Naive B cell (primary cell): ENCODE measurements at places on chromosomes 4 and X.

DNA sequence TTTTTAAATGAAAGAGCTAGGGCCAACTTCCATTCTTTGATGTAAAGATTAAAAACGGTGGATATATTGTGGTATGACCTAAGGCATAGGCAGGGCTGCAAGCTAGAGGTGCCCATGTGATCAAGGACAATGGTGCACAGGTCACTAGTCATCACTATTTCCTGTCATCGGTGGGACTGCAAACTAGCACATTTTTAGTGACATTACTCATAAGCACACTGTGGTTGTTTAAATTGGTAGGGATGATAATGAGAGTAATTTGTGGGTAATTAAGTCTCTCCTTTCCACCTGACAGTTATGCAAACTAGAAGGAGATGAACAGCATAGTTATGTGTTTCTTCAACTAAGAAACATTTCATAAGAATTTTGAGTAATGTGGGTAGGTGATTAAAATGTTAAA lies 85.4 kb downstream of the GPRIN3 start:
- DNase-seq, result no peak

- DNase-seq, result no peak
Measured at GRCh38 chrX:9519546-9520216, 54.8 kb downstream of the TBL1X start.

DNA sequence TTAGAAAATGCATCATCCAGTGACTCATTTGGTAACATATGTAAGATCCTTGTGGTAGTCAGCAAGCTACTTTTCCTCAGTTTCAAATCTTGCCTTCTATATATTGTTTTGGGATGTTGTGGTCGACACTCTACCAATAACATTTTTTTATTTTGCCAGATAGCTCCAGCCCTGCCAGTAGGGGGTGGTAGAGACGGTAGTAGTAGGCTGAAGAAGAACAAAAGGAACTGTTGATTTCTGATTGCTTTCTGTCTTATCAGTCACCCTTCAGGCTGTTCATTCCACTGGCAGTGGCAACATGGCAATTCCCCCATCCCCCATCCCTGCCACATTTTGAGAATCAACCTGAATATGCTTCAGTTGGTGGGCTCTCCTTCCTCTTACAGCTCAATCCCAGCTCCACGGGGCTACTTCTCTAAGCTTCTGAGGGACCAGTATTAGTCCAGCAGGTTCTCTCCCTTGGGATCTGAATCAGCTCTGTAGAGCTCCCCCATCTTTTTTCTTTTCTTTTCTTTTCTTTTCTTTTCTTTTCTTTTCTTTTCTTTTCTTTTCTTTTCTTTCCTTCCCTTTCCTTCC lies 171.5 kb upstream of the VEGFC start:
- no peak for DNase-seq

DNA sequence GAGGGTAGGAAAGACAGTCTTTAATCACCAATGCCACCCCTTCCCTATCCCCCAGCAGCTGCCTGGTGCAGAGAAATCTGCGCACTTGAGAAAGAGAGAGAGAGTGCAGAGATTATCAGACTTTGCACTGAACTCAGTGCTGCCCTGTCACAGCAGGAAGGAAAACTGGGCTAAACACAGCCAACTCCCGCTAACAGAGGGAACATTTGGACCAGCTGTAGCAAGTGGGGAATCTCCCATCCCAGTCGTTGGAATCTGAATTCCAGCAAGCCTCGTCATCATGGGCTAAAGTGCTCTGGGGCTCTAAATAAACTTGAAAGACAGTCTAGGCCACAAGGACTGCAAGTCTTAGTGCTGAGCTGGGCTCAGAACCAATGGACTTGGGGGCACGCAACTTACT lies 168.7 kb downstream of the DLG3 start:
- DNase-seq, result no peak

DNA sequence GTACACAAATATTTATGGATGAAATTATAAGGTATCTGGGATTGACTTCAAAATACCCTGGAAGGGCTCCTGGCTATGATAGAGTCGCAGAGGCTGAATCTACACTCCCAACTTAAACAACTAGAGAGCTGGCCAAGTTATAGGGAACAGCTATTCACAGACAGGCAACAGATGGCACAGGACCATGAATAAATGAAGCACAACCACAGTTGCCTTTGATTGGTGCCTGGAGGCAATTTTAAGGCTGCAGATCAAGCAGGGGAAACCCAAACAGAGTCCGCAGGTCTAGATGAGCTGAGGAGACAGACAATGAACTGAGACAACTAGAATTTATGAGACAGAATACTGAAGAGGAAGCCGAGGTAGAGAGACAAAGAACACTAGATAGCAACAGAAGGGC lies 155.9 kb downstream of the EVC2 start:
- DNase-seq, result no peak

- no peak for DNase-seq
Measured at GRCh38 chr4:187732524-187732923, 263.0 kb upstream of the ZFP42 start.

DNA sequence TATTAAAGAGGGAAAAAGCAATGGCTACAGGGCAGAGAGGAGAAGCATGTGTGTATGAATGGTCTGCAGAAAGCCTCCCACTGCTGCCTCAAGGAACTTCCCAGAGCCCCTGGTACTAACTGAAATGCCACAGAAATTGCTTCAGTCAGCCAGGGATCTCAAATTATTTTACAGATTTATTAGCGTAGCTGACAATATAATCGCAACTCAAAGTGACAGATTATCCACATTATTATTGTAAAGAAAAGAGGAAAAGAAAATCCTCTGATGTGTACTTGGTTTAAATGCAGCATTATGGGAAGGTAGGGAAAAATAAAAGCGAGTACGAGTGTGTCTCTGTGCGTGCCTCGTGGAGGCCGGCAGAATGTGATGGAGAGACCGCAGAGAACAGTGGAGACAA lies 202.7 kb downstream of the DCLK2 start:
- DNase-seq, result no peak

DNA sequence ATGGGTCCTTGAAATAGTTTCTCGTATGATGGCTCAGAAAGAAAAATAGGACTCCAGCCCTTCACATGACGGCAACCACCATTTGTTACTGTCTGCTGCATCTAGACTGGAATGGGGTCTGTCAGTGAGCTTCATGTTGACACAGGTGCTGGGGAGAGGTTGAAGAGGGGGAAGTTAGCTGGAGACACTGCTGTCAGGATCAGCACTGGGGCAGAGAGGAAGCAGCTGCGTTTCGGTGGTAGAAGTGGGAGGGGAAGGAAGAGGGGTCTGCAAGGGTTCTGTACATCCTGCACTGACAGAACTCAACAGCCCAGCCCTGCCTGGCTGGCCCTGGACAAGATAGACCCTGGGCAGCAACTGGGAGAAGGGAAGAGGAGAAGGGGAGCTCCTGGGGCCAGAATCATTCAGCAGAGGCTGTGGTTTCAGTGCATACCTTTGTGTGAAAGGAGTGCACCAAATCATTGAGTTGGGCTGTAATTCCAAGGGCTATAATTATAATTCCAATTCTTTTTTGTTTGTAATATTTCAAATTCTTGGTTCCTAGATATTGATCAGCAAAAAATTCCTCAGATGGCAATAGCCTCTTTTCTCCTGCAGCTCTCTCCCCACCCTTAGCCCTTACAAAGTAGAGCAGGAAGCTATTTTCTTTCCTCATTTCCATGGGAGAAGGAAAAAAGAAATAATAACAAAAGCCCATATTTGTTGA lies 119.4 kb upstream of the C1GALT1C1 start:
- peak; percentile 72 for DNase-seq

GRCh38 chr4:120927801-120928409 lies 5.4 kb upstream of the PRDM5 start:
- DNase-seq, result no peak

- DNase-seq, result no peak
Measured at GRCh38 chr4:96240041-96240440, 400.1 kb downstream of the PDHA2 start.

DNA sequence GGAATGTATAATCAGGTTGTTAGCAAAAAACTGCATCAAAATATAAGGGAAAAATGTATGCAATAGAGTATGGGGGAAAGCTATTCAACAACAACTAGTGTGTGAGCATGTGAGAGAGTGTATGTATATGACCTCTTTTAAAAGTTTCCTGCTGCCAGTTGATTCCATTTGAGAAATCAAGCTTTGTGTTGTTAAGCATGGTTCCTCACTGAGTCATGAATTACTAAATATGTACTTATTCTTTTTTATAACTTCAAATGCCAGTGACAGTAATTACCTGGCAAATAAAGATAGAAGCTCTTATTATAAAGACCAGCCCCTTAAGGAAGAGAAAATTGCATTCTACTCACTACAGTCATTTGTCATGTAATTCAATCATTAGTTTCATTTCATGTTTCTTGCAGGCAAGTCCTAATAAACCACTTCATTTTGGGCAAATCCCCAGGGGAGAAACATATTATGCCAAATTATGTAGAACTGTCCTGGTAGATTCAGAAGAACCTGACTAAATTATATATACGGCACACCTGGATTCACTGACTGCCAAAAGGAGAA lies 19.2 kb downstream of the RASGEF1B start:
- no peak for DNase-seq

DNA sequence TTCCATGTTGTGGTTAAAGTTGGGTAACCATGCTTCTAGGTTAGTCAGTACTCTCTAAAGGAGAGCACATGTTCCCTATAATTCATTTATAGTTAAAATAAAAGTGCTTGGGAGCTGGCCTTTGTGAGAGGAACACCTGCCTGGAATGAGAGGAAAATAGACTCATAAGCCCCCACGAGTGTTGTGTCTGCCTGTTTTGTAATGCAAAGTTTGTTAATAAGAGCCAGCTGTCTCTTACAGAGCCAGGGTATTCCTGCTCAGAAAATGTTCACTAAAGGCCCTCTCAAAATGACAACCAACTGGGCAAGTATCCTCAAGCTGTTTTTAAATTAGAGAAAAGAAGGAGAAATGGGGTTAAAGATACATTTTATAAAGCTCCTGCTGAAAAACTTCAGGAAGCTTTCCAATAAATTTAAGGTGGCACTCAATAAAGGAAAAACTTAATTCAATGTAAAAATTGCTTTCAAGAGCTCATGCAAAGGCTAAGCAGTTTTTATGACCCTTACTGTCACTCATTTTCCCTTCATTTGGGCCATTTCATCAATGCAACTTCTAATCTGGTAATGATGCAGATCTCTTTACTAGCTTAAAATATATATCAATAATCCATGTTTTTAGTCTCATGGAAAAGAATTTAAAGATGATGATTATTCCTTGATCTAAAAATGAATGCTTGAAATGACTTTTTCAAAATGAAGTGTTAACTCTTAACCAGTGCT lies 793.6 kb downstream of the STPG2 start:
- DNase-seq, result no peak

GRCh38 chr4:110622841-110623717 lies at the start of gene PITX2:
Gene PITX2 (minus strand): TSS chr4:110623077. CDS start chr4:110622460, 617 bp downstream.
- DNase-seq, result no peak

DNA sequence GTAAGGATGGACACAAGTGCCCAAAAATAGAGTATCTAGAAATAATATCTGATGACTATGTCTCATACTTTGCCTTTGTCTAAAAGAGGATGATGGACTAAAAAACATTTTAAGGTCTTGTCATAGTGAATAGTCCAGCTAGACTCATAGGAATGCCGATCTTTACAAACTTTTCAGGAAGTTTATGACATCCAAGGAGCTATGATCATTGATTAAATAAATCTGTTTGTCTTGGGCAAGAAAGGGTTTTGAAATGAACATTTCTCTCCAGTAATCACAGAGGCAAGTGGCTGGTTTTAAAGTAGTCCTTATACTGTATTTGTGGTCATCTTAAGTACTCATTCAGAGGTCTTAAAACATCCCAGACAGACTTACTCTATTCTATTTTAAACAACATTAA lies 109.8 kb downstream of the MAPK10 start:
- no peak for DNase-seq

DNA sequence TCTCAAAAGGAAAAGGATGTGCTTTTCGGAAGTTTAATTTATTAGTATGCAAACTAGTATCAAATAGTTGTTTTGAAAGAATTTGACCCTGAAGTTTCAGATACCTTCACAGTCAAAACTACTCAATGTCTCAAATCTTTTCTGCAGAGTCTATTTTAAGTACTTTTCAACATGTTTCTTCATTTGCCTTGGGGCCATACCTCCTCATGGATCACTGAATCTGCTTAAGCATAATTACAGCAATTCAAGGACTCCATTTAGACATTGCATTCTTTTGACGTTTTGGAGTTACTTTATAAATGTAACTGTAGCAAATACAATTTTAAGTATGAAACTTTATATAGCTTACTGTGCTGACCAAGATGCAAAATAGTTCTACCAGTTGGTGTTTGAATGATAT lies 25.5 kb downstream of the PALLD start:
- no peak for DNase-seq

GRCh38 chrX:10327651-10328050 lies 170.9 kb downstream of the CLCN4 start:
- no peak for DNase-seq

- DNase-seq, result no peak
Measured at GRCh38 chr4:185122681-185123345, 20.3 kb upstream of the SLC25A4 start.

DNA sequence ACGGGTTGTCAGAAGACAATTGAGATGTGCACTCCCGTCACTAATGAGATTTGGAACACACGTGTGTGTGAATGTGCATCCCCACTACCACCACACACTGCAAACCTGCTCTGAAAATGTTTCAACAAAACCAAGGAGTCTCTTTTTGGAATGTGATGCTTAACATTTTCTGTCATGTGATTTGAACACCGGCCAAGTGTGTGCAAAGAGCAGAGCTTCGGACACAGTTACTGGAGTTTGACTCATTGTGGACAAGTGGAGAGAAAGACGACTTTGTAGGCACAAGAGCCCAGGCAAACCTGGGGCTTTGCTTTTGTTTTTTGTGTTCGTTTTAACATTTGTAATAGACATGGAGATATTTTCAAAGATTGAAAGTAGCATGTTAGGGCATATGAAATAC lies 49.2 kb downstream of the CCKAR start:
- DNase-seq, result no peak

GRCh38 chr4:153000076-153000420 lies 63.9 kb downstream of the FHDC1 start:
- DNase-seq, result no peak

DNA sequence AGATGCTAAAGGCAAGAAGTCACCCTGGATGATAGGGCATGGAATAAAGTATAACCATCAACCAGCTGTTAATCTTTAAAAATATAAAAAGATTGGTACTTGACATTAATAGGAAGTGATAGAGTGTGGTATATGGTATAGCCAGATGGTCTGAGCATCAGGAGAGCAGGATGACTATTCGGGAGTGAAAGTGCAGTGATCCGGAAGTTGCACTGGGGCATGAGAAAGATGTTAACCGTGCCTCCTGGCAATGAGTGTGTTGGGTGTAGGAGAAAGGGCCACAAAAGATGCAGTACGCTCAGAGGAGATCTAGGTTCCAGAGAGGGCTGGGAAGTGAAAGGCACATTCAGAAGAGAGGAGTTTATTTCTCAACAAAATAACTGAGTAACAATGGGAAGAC lies 65.0 kb downstream of the TSPAN7 start:
- no peak for DNase-seq

DNA sequence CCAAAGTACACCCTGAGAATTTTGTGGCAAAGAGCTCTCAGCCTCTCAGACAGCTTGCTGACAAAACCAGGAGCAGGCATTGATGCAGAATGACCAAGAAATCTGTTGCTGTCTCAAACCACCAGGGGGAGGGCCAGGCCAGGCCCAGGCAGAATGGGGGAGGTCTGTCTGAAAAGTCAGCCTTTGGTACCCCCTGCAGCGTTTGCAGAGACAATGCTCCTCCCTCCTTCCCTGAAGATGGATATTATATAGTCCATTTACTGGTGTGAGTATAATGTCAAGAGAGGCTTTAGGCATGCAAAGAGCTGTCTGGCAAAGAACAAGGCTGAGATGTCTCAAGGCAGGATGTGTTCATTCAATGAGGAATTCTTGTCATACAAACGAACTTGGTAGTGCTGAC lies 52.9 kb upstream of the TRPC5OS start:
- DNase-seq, result no peak
